ENCODE measurements at places on chromosomes 11 and 22.

- no peak for DNase-seq
Observed at GRCh38 chr11:79244798-79245197, 196.0 kb downstream of the TENM4 start.

DNA sequence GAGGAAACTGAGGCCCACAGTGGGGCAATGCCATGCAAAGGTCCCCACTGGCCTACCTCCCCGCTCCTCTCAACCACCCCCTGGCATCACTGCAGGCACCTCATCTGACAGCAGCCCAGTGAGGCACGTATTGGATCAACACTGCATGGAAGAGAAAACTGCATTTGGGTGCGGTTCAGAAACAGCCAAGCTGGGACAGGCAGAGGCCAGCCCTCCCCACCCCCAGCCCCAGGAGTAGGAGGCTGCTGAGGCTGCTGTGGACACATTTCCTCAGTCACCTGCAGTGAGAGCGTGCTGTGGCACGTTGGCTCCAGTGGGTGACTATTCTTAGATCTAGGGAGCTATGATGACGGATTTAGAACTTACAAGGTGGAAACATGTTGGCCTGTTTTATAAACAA lies 63.7 kb downstream of the KCNC1 start:
- DNase-seq, result no peak

GRCh38 chr11:74265256-74265655 lies 46.2 kb downstream of the P4HA3 start:
- DNase-seq, result no peak

- DNase-seq, result no peak
Observed at GRCh38 chr11:34223021-34223813, 117.8 kb downstream of the NAT10 start.

- peak; percentile 71 for DNase-seq
Observed at GRCh38 chr11:79493555-79494171, 52.8 kb upstream of the TENM4 start.

DNA sequence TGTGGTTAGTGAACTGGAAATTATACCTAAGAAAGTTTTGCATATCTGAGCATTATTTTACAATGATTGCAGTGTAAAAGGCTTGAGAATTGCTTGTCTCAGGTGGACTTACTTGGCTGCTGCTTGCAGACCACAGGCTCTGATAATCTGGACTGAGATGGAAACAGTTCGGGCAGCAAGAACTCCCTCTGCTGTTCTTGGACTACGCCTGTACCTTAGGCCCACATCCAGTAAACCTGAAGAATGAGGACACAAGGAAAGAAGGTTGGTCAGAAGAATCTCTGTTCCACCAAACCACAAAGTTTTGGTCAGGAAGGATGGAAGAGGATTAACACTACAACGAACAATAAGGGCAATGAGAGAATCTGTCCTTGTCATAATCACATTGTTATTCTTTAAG lies 80.1 kb downstream of the C2CD3 start:
- DNase-seq, result no peak

- no peak for DNase-seq
Observed at GRCh38 chr11:130478881-130479280, 30.4 kb downstream of the ADAMTS15 start.
